ENCODE measurements at places on chromosomes 6 and 20.
A peak's percentile ranks its signal among the peaks of the same experiment; 100 is the strongest.

- no peak for DNase-seq
Measured at GRCh38 chr6:155498370-155498769, 42.7 kb upstream of the NOX3 start.

DNA sequence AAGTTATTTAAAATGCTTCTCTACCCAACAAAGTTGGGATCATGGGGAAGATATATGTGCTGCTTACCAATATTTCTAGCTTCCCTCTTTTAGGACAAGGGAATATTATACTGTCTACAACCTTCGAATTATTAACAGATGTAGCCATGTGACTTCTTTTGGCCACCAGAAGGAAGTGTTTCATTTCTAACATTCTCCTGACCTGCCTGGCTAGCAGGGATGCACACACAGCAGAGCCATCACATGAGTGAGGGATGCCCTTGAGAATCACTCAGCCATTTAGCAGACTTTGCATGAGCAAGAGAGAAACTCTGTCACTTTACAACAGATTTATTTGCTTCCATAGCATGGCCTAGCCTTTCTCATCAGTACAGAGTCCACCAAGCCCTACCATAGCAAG, 230.7 kb upstream of the MARCKS start:
- DNase-seq, result no peak

- no peak for DNase-seq
Measured at GRCh38 chr20:20824924-20825584, 112.6 kb upstream of the RALGAPA2 start.

DNA sequence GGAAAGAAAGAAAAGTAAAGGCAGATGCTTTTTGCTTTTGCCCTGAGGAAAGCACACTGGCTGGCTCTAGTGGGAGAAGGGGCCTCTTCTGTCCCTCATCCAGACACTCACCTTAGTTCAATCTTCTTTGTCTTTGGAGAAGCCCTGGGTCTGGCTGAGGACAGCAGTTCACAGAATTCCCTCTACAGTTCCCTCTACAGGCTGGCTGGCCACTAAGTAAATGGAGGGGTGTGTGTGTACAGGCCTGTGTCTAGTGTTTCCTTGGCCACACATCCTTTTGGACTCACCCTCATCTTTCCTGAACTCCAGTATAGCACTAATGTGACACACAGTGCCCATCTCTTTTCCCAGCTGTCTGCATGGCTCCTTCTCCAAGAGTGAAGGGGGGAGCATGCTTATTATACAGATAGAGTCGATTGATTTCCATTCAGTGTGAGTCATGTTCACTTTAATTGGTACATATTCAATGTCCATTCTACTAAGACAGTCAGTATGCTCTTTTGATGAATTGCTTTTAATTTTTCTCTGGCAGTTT, 26.0 kb upstream of the CLVS2 start:
- no peak for DNase-seq

GRCh38 chr6:151905072-151905471, 97.6 kb downstream of the ESR1 start:
- DNase-seq, result no peak

GRCh38 chr6:36971921-36972673, 13.9 kb downstream of the MTCH1 start:
- no peak for DNase-seq

GRCh38 chr6:73704260-73704659, 8.3 kb downstream of the CD109 start:
- peak; percentile 62 for DNase-seq

- DNase-seq, result peak; percentile 13
Measured at GRCh38 chr6:78810698-78811097, 56.7 kb upstream of the IRAK1BP1 start.

DNA sequence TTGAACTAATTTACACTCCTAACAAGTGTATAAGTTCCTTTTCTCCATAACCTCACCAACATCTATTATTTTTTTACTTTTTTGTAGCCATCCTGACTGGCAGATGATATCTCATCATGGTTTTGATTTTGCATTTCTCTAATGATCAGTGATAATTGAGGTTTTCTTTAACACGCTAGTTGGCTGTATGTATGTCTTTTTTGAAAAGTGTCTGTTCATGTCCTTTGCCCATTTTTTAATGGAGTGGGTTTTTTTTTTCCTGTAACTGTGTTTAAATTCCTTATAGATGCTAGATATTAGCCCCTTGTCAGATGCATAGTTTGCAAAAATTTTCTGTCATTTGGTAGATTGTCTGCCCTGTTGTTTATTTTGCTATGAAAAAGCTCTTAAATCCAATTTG, 39.6 kb upstream of the TRIM39 start:
- no peak for DNase-seq

DNA sequence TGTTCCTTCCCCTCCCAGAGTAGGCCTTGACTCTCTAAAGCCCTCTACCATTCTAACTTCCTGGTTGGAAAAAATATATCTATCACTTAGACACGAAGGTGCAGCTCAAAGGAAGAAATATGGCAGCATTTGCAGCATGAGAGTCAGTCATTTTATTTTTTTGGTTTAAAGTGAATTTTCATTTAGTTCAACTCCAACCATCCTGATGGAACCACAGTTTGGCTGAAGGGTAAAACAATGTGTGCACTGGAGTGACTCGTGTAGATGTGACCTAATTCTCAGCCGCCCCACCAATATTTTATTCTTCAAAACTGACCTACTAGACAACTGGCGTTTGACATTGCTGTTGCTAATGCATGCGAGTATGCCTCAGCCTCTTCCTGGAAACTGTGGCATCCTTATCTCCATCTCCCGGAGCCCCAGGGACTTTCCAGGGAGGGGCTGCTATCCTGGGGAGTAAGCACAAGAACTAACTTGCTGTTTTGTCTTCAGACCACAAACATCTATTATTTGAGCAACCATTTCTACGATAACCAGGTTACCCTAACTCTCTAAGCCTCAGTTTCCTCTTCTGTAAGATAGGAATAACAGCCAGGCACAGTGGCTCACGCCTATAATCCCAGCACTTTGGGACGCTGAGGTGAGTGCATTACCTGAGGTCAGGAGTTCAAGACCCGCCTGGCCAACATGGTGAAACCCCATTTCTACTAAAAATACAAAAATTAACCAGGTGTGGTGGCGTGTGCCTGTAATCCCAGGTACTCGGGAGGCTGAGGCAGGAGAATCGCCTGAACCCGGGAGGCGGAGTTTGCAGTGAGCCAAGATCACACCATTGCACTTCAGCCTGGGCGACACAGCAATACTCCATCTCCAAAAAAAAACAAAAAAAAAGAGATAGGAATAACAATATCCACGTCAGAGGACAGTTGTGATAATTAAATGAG, 148.7 kb upstream of the JARID2 start:
- DNase-seq, result peak; percentile 63

- peak; percentile 85 for DNase-seq
Measured at GRCh38 chr6:160139420-160139851, 17.8 kb downstream of the SLC22A1 start.

DNA sequence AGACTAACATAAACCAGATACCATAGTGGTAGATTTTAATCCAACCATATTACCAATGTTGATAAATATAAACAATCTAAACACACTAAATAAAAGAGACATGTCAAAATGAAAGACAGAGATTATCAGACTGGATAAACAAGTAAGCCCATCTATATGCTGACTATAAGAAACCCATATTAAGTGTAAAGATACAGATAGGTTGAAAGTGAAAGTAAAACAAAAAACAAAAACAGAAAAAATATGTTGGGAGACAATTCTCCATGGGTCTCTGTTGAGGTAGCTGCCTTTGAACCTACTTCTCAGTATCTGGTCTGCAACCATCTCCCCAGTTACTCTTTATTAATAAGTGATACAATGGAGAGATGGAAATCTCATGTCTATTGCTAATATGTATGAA, 21.2 kb downstream of the REV3L start:
- no peak for DNase-seq

- DNase-seq, result peak; percentile 92
Measured at GRCh38 chr6:149473080-149474052, 11.4 kb downstream of the ZC3H12D start.

- peak; percentile 15 for DNase-seq
Measured at GRCh38 chr20:728256-728944, 39.9 kb downstream of the SLC52A3 start.

GRCh38 chr6:143637691-143638090, 40.1 kb upstream of the PHACTR2 start:
- no peak for DNase-seq

GRCh38 chr6:157552081-157552747, 171.2 kb downstream of the ZDHHC14 start:
- DNase-seq, result peak; percentile 51

- DNase-seq, result no peak
Measured at GRCh38 chr20:4439461-4439860, 282.2 kb upstream of the PRND start.

DNA sequence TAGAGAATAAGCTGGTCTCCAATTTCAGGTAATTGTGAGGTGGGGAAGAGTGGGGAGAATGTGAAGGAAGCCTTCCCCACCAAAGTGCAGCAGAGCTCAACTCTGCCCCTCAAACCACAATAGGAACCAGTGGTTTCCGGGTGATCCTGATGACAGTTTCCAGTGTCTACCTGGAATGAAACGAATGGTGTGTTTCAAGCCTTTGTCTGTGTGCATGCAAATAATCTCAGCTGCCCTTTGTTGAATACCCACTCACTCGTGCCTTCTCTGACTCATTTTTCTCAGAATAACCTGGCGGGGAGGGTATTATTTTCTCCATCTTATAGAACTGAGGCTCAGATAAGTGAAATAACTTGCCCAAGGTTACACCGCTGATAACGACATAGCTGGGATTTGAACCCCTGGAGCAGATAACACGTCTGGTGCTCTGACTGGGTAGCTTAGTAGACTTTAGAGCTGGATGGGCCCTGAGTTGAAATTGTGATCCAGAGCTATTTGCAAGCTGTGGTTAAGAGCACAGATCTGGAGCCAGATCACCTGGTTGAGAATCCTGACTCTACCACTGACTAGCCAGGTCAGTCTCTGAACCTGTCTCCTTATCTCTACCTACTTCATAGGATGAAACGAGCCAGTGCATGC, 85.1 kb downstream of the EYA2 start:
- no peak for DNase-seq

GRCh38 chr20:60136645-60137401, 178.6 kb downstream of the CDH26 start:
- no peak for DNase-seq

GRCh38 chr6:129753422-129753821, 43.4 kb upstream of the ARHGAP18 start:
- peak; percentile 44 for DNase-seq

DNA sequence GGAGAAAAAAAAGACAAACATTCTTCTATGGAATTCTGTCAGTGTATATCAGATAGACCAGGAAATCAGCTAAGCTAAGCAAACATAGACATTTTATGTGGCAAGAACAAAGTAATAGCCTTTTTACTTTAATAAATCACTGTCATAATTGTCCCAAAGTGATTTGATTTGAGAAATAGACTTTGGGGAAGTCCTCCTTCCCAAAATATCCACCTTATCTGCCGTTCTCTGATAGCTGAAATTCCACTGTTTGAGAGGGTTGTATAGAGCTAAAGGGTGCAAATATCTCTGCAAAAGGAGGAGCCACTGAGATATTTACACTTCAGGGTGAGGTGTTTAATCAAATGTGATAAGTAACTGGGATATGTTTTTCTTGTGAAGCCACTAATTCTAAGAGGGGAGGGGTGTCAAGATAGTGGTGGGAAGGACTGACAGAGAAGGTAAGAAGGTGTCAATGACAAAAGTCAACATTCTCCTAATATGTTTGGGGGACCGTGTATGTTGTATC, 544.4 kb upstream of the JAG1 start:
- DNase-seq, result no peak

DNA sequence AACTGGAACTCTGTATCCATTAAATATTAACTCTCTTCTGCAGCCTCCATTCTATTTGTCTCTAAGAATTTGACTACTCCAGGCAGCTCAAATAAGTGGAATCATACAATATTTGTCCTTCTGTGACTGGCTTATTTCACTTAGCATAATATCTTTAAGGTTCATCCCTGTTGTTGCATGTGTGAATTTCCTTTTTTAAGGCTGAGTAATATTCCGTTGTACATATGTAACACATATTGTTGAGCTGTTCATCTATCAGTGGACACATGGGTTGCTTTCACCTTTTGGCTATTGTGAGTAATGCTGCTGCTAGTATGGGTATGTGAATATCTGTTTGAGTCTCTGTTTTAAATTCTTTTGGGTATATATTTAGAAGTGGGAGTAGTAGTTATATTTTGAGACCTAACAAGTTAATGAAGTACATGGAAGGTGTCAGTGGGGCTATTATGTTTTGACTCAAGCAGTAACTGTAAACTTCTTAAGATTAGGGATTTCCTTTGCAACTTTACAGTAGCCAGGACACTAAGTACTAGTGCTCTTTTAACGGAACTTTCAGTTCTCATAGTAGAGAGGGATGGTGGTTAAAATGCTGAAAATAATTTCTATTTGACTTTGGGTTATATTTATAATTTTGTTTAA, 29.7 kb upstream of the TMEM217 start:
- no peak for DNase-seq

- DNase-seq, result no peak
Measured at GRCh38 chr20:22818636-22819035, 216.5 kb upstream of the SSTR4 start.

GRCh38 chr6:72977114-72977513, 248.2 kb downstream of the KHDC1L start:
- no peak for DNase-seq

GRCh38 chr6:136060052-136060451, 190.1 kb downstream of the MTFR2 start:
- DNase-seq, result no peak

GRCh38 chr6:144657691-144658090, 372.6 kb downstream of the UTRN start:
- DNase-seq, result no peak

DNA sequence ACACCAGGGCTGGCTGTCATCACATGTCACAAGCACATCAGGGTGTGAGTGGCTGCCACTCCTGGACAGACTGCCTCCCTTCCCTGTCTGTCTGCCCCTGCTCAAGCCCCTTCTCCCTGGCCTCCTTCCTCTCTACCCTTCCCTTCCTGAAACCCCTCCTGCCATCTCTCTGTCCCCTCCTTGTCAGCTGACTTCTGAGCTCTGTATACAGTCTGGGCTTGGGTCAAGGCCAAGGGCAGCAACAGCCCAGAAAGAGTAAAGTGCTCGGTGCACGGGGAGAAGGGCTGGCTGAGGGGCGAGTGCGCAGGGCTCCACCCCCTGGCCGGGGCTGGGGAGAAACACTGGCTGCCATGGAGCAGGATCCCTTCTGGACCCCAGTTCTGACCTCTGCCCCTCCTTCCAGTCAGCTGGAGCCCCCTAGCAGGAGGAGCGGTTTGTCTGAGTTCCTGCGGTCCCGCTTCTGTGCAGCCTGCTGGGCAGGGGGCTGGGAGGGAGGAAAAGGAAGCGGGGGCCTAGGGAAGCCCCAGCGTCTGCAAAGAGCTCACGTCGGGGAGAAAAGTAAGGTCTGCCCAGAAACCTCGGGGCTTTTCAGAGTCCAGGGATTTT, 2.0 kb downstream of the LKAAEAR1 start:
- DNase-seq, result no peak

DNA sequence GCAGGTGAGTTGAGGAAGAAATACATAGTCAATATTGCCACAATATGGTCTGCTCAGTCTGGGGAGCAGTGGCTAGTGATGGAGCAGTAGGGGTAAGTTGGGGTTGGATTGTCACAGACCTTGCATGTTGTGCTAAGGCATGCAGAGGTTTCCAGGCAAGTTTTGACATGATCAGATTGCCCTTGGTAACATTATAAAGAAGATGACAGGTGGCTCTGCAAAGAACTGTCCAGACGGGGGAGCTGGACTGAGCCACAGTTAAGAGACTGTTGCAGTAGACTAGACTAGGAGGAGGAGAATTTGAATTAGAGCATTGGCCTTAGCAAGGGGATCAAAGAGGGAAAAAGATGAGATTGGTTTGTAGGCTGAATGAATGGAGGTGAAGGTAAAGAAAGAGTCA, 23.4 kb downstream of the ATRN start:
- no peak for DNase-seq

- DNase-seq, result no peak
Measured at GRCh38 chr20:18989736-18990474, 176.3 kb downstream of the SCP2D1 start.
